ENCODE measurements at places on chromosomes 5 and 9.
A peak's percentile ranks its signal among the peaks of the same experiment; 100 is the strongest.

DNA sequence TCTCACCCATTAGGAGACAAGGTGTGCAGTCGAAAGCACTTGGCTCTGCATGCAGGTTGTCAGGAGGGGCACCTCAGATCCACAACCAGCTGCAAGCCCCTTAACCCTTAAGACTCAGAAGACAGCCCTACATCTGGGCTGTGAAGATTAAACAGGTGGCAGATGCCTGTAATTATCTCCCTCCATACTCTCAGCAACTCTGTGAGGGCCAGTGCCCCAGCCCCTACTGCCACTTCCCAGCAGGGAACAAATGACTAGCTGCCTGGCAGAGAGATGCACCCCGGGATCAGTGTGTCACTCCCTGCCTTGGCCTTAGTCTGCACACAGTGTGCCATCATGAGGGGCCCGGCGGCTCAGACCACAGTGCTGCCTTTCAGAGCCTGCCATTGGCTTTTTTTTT, 42.0 kb downstream of the CRB2 start:
- DNase-seq = no peak

DNA sequence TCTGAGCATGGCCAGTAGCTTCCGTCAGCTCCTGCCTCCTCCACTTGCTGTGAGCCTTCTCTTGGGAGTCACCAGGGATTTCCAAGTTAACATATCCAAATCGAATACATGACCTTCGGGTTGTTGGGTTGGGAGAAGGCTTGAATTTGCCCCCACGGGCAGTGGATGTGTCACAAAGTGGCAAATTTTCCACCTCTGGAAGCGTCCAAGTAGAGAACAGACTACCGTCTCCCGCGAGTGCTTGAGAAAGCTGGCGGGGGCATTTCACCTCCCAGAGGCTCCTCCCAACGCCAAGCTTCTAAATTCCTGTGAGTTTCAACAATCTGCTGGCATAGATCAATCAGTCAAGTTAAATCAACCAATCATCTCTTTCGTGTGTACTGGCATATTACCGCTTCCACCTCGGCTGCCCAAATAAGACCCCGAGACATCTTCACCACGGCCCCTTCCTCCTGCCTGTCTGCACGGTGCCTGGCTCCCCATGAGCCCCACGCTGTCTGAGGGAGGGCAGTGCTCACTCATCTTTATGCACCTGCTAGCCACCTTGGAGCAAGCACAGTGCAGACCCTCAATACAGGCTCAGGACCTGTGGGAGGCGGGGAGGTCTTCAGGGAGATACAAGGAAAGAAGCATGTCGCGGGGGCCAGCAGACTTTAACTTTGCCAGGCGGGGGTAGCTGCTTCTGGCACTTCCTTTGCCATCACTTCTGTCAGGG, 79.1 kb downstream of the MRPL36 start:
- no peak for DNase-seq

DNA sequence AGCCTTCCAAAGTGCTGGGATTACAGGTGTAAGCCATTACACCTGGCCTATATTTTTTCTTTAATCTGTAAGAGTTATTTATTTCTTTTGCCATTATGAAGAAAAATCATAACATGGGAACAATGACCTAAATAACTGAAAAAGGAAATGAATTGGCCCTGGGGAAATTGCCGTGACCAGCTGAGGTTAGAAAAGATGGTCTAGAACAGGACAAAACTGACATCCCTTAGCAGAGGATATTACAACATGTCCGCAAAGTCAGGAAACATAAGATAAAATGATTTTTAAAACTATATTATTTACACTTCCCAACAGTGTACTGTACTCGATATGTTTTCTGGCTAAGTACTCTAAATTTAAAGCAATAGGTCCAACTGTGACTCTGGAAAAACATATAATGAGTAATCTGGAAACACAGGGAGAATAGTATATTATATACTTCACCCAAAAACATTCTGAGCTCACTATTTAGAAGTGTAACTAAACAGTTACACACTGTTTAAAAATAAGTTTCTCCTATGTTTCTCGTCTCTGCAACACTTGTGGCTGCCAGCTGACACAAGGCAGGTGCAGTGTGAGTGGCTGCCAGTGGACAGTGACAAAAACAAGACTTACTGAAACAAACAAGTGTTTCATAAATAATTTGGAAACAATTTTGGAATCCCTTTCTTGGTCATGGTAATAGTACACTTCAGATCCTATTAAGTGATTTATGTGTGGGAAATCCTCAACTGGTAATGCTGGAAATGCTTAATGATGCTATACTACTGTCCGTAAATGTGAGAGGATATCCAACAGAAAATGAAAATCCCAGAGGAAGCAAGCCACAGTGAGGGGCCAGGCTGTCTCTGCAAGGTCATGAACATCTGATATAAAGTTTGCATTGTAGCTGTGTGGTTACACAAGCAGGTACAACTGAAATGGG, 69.1 kb downstream of the C9orf85 start:
- no peak for DNase-seq

DNA sequence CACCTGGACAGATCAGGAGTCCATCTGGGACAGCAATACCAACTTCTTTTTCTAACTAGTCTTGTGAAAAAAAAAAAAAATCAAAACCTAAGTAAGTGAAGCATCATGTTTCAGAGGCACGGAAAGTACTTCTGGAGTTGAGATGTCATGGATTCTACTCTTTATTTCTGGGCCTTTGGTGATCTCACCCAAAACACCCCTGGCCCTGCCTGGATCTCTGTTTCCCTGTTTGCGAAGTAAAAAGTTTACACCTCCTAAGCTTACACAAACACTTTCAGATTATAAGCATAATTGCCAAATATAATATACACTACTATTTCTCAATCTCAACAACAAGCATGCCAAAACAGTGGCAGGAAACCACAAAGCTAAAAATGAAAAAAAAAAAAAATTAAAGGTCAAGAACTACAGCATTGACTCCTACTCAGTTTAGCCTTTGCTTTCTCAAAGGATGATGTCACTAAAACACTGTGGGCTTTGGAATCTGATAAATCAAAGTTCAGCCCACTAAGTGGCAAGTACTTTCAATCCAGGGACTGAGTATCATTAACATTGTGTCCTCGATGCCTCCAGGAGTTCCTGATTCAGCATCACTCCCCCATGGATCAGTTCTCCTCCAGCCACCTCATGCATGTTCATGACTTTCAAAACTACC, 291.9 kb downstream of the NFIB start:
- no peak for DNase-seq

DNA sequence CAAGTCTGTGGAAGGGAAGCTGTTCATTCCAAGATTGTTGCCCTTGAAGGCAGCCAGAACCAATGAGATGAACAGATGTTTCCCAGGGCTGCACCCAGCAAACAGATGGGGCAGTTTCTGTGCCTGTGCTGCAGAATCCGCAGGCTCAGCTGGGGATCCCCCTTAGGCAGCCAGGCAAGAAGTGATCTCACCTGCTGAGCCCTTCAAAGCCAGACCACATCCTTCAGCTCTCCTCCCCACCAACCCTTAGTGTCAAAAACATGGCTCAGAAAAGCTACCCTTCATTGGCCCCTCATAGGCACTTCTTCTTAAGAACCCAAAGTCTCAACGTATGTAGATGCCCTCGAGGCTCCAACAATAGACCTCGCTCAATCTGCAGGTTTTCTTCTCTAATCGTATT, 626.7 kb downstream of the CCDC171 start:
- DNase-seq = no peak

DNA sequence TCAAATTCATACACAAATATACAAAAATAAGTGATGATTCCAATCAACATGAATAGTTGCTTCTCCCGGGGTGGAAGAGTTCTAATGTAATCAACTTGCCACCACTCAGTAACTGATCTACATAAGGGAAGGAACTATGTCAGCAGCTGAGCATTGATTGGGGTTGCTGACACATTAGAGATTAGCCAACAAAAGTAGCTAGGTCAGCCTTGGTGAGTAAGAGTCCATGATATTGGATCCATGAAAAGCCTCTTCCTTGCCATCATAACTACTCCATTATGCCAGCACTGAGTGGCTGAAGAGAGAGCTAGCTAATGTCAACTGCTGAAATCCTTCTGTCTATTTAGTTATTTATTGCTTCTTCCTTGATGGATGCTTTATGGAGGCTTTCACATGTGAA, 309.8 kb downstream of the NFIB start:
- no peak for DNase-seq

- peak; percentile 69 for DNase-seq
These were observed 153.5 kb downstream of the CDC42SE2 start for GRCh38 chr5:131417240-131417869.

DNA sequence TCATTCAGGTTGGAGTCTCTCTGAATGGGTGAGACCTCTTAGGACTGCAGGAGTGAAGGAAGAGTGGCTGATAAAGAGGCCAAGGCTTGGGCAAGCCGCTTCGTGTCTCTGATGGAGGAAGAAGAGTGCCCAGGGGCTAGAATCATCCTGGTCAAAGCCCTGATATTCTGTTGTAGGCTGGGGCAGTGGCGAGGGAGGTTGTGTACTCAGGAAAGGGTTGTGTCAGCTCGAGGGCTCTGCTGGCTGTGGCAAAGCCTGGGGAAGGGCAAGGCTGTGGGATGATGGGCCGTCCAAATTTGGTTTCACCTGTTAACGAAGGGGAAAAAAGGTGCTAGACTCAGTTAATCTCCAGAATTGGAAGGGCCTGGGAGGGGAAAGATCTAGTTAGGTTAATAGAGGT, 2.4 kb upstream of the TRMT10B start:
- no peak for DNase-seq

- DNase-seq = no peak
These were observed 120.5 kb downstream of the FBXL7 start for GRCh38 chr5:15620501-15620900.

GRCh38 chr9:23820451-23821374, 5.3 kb downstream of the ELAVL2 start:
- DNase-seq = no peak
